ENCODE measurements at places on chromosomes 13 and 19.

DNA sequence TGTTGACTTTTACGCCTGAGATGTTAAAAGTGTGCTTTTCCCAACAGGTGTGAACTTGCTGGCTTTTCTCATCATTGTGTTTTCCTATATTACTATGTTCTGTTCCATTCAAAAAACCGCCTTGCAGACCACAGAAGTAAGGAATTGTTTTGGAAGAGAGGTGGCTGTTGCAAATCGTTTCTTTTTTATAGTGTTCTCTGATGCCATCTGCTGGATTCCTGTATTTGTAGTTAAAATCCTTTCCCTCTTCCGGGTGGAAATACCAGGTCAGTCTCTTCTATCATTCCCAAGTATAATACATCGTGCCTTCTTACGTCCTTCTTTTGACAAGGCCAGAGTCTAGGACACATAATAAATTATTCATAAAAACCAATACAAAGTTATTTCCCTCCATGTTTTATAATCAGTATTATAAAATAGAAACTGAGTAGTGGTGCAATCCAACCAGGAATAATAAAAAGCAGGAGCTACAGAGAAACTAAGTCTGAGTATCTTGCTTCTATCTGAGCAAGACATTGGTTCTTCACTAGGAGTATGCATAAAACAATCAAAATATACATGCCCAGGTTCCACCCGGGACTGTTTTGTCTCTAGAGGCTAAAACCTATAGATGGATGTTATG is 57.9 kb downstream of the RXFP2 start:
- peak; percentile 25 for DNase-seq

- no peak for DNase-seq
Measured at GRCh38 chr13:76014406-76015318, 378.5 kb downstream of the LMO7 start.

GRCh38 chr19:36246006-36246481 is 31.1 kb downstream of the ZNF146 start:
- DNase-seq = no peak

DNA sequence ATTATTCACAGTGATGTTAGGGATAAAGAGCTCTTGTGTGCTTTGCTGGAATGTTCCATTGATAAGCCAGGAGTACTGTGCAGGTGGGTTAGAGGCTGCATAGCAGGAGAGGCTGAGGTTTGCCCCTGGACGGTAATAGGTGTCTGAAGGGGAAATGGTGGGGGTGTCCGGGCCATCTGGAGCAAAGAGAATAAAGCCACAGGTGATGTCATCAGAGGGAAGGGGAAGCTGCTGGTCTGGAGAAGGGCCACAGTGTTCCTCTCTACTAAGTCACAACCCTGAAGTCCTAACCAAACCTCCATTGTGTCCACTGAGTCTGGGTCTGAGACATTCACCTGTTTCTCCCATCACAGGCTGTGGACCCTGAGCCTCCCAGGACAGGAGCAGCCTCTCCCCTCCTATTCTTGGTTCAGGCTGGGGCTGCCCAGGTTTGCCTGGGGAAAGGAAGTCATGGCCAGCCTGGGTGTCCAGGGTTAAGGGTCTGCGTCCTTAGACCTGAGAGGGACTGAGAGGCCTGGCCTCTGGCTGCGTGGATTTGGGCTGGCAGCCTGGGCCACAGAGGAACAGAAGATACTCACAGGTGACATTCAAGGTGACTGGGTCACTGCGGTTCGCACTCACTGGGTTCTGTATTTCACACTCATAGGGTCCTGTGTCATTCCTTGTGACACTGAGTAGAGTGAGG is 6.8 kb downstream of the CEACAM1 start:
- DNase-seq = peak; percentile 53

- no peak for DNase-seq
Measured at GRCh38 chr13:29958476-29958875, 108.1 kb upstream of the UBL3 start.

DNA sequence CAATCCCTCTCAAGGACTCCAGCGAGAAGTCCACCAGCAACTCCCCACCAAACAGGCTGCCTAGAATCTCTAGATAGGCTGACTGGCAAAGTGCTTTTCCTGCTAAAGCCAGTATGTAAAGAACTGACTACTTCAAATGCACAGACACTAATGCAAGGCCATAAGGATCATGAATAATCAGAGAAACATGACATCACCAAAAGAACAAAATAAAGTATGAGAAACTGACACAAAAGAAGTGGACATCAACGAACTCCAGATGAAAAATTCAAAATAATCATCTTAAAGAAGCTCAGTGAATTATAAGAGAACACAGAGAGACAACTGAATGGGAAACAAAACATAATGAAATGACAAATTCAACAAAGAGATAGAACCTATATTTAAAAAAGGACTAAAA is 26.4 kb upstream of the CD70 start:
- no peak for DNase-seq

- no peak for DNase-seq
Measured at GRCh38 chr19:10499550-10500246, 3.5 kb downstream of the KEAP1 start.

DNA sequence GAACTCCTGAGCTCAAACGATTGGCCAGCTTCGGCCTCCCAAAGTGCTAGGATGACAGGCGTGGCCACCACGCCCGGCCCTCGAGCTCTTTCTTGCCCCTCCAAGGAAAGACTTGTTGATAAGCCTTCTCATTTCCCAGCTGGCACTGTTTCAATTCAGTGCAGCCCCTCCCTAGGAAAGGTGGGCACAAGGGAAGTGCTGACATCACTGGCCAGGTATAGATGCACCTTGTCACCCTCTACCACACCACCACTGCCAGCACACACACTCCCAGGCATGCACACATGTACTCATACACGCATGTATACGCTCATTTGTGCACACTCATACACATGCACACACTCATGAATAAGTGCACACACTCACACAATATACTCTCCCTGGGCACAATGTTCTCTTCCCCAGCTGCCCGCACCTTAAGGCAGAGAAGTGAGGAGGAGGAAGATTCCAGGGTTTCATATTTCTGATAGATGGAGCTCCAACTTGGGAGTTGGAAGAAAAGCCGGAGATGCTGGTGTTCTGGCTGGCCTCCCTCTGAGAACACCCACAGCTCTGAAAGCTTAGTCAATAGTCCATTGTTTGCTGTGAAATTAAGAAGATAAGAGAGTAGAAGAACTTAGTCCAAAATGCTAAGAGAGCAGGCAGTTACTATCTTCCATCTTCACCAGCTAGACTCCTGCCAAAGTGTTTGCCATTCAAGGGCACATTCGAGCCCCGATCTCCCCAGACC is 196.7 kb downstream of the FOXO1 start:
- no peak for DNase-seq

DNA sequence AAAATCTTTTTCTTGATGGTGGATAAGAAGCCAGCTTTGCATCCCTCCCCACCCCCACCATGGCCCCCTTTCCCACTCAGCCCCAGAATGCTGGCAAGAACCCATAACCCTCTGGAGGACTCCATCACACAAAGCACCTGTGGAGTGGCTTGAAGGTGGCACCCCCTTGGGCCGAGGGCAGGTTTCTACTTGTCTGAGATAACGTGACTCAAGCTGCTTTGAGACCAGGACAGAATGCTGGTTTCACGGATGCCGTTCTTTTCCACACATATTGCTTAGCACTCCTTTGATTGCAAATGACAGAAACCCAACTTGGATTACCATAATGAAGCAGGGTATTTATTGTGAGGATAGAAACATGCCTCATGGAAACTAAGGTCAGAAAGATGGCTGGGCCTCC is 82.2 kb downstream of the LACC1 start:
- no peak for DNase-seq

GRCh38 chr13:25882466-25883357 is 169.1 kb downstream of the SHISA2 start:
- no peak for DNase-seq

DNA sequence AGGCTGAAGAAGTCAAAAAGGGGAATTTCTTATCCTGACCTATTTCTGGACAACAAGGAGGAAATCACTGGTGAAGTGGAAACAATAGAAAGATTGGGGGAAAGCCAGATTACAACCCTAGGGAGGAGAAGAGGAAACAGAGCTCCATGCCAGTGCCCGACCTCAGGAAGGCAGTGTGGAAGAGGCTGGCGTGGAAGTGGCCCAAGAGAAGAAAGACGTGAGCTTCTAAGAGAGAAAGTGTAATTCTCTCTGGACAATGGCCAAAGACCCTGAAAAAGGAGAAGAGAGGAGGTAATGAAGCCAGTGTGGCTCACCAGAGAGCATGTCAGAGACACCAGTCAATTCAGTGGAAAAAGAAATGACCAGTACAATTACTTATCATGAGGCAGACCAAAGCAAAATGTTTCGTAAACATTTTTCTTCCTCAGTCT is 52.6 kb upstream of the URAD start:
- DNase-seq = peak; percentile 72

DNA sequence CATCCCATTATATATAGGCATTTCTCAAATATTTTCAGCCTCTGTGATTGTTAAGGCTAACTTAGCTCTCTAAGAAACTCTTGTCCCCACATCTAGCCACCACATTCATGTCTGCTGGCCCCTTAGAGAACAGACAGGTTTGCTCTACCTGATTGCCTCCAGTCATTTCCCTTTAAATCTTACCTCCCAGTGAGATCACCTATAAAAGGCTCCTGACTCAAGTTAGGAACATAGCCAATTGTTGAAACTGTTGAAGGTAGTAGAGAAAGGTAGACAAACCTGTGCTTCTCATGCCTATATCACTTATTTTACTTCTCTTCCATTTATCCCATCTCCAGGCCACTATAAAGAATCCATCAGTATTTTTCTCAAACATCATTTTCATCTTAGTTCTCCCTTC is 771.4 kb downstream of the DIAPH3 start:
- no peak for DNase-seq

DNA sequence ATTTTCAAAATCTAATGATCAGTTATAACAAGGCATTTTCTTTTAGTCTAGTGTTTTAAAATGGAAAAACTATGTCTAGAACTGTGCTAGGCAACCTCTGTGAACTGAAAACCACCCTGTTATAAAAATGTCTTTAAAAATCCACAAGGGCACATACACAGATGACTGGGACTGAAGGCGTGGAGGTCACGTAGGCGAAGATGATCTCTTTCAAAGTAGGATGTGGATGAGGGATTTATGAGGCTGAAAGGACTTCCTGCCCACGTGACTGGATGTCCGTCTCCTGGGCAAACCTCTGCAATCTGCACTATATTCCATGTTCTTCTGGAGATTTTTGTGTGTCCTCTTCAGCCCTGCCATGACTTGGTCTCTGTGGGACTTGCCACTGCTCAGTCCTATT is 84.2 kb upstream of the ZNF536 start:
- DNase-seq = no peak
